ENCODE measurements at places on chromosomes 1 and 21.

DNA sequence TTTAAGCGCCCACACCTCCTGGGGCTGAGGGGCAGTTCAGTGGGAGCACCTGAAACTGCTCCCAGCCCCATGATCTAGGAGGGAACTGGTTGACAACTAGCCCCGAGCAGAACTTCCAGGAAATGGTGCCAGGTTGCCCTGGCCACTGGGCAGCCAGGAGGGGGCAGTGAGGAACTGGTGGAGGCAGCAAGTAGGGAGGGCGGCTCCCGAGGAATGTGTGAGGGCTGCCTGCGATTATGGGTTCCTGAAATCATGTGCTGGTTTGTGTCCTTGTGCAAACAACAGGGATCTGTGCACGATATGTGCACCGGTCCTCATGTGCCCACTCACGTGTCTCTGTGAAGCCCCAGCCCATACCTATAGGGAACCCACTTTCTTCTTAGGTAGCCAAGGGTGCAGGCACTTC lies 9.9 kb downstream of the GPR3 start:
- DNase-seq: no peak

DNA sequence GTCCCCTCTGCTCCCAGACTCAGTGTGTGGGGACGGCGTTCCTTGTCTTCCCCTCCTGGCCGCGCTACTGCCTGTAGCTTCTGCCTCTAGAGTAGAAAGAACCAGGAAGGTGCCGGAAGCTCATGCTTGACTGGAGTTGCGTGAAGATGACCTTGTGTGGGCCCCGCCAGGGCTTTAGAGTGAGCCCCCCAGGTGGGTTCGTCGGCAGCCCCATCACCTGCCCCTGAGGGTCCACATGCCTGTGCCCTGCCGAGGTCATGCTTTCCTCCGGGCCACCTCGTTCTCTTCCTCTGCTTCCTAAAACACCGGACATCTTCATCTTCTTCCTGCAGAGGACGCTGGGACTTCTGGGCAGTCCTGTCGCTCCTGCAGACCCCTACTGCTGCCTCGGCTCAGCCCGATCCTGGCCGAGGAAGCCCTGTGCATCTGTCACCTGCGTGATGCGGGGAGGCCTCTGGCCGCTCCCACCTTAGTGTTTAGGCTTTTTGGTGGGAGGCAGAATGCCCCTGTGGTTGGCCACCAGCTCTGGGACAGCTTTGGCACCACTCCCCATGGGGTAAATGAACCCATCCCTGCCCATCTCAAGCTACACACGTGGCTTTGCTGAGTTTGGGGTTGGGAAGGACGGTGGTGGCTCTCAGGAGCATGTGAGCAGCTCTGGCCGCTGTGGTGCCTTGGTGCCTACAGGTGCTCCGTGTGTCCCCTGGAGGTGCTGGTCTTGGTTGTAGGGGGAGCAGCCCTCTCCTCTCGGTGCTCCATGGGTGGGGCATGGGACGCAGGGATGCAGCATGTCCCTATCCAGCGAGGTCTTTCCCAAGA lies 12.3 kb downstream of the OBSCN start:
- no peak for DNase-seq

DNA sequence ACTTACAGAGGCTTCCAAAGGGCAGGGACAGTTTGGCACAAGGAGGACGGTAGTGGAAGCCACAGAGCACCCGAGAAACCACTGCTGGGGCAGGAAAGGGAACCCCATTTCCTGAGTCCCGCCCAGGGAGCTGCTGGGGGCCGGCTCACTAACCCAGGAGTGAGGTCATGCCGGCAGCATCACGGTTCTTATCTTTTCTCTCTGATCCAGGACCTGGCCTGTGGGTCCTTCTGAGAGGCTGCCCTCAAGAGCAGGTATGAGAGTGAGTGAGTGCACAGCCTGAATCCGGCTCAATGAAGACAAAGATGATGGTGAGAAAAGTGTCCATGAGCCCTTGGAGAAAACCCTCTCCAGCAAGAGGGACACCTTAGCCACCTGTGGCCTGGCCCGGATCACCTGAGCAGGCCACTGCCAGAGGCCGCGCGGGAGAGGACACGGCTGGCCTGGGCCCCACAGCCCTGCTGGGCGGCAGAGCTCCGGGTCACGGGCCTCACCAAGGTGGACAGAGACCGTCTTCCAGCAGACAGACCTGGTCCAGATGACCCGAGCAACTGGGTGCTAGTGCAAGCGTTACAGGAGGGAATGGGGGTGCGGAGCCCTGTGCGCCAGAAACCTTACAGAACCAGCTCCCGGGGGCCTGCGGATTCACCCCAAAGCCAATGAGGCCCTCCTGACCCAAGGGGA lies 94.9 kb downstream of the RIPK4 start:
- no peak for DNase-seq

- no peak for DNase-seq
These were observed 430.4 kb upstream of the CHRM3 start for GRCh38 chr1:238955934-238956333.

DNA sequence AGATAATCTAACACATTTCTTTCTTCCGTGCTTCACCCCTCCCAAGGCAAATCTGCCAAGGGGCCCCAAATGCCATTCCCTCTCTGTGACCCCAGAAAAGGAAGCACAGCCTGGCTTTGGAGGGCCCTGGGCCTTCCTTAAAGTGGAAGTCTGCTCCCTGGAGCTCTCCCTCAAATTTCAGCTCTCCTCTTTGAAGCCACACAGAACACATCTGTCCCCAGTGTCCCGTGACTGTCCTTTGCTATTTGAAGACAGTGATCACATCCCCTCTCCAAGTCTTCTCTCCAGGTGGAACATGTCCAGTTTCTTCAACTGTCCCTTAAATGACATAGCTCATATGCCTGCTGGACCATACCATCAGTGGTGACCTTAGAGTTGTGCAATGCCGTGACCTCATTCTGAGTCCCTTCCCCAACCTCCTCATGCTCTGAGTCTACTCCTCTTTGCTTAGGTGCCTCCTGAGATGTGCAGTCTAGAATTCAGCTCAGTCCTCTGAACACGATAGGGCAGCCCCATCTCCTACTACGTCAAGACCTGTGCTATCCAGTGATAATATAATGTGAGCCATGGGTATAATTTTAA lies 18.4 kb upstream of the FOXO6 start:
- DNase-seq: no peak

DNA sequence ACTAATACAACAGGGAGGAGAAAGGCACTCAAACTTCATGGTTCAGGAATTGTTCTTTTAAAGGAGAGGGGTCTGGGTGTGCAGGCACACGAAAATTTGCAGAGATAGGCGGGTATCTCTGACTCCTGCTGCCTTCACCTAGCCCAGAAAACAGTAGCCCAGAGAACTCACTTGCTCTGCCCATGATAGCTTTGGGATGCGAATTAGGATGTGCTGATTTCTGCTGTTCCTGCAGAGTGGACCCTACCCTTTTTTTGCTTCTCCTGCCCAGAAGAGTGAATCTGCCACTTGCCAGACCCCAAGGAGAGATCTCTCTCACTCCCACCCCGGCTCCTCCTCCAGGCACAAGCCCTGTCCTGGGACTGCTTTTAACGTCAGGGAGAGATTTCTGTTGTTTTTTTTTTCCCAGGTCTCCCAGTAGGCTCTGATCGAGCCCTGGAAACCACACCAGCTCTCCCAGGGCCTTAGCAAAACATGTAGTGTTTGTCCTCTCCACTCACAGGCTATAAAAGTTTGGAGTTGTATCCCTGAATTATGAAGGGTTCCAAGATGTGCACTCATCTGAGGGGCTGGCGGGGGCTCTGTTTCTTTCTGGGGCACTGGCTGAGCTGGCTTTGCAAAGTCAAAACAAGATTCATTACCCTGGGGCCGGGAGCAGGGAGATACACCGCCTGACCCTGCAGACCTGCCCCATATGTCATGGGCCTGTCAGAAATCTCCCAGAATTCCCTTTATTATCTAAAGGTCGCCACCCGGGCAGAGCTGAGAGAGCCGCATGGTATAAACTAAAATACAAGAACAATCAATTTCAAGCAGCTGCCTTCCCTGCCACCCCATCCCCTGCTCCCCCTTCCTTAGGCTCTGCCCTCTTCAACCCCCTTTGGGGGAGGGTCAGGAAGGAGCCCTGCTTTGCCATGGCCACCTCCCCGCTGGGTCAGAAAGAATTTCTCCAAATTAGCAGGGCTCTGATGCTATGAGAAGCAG lies 17.9 kb downstream of the PLXNA2 start:
- no peak for DNase-seq

DNA sequence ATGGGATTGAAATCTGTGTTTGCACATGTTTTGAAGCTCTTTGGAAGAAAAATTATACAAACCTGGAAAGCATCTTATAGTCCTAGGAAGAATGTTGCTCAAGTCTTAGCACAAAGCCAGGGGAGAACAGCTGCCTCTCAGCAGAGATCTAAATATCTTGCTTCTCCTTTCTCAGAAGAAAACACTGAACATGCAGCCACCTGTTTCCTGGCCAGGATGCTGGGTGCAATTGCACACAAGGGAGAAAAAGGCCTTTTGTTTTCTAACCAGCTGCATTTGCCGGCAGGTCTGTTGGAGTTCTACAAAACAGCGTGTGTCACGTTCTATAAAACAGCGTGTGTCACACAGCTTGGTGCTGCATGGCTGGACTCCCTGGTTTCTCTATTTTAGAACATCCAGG lies 259.6 kb upstream of the PLD5 start:
- DNase-seq: no peak

DNA sequence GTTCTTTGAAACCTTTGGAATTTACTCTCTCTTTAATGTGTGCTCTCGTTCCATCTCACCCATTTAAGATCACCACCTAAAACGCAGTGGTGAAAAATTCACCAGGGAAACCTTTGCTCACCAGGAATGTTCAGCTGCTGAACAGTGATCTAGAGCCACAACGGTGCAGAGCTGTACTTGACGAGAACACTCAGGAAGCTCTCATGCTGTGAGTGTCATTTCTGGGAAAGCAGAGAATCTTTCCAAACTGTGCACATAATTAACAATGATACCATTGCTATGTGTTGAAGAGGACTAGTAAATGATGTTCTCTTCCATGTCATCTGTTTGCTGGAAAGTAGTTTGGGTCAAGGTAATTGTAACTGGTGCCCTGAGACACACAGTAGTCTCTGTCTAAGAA lies 117.1 kb downstream of the ZZZ3 start:
- no peak for DNase-seq

All from GM12864 (cell line).